Tibial nerve (tissue), 4 donors: ENCODE measurements at places on chromosomes 6 and 20. TPM values are rescaled to one million over a fixed set of nuclear protein-coding genes. Genes with fewer than 3 reads are reported as not detected.

Gene PSORS1C1
- total RNA-seq, result 2.4 TPM

Gene PTPRK
- total RNA-seq, result 23.4 TPM

Gene IL17F
- not detected for total RNA-seq

Gene RAB44
- total RNA-seq, result 0.87 TPM

Gene CNKSR3
- 22.7 TPM for total RNA-seq

Gene PCK1
- 98.3 TPM for total RNA-seq

Gene SLX4IP
- total RNA-seq, result 3.3 TPM

Gene GRM4
- not detected for total RNA-seq

Gene ARFRP1
- 36.9 TPM for total RNA-seq

Gene RFX6
- total RNA-seq, result not detected

Gene ADGRF4
- not detected for total RNA-seq

Gene CST3
- total RNA-seq, result 1,322 TPM

Gene ZNF292
- total RNA-seq, result 35.5 TPM

Gene CALHM5
- total RNA-seq, result 4.8 TPM

Gene BPIFB1
- total RNA-seq, result not detected

Gene GGTLC1
- total RNA-seq, result not detected

Gene TLDC2
- not detected for total RNA-seq

Gene IL20RA
- 0.60 TPM for total RNA-seq

Gene ERVFRD-1
- total RNA-seq, result 0.42 TPM

Gene RSPO3
- total RNA-seq, result 24.1 TPM

Gene SRSF12
- not detected for total RNA-seq

Gene TAF4
- 11.2 TPM for total RNA-seq

Gene CYP24A1
- total RNA-seq, result not detected

Gene DNAH8
- not detected for total RNA-seq

Gene BCAS1
- total RNA-seq, result 34.8 TPM

Gene MANEA
- 8.4 TPM for total RNA-seq

Gene TENT5A
- 28.4 TPM for total RNA-seq

Gene ABHD16A
- total RNA-seq, result 51.2 TPM

Gene MCCD1
- not detected for total RNA-seq

Gene KIF25
- total RNA-seq, result not detected

Gene PNLDC1
- total RNA-seq, result not detected

Gene FBXO9
- 71.8 TPM for total RNA-seq

Gene DSN1
- total RNA-seq, result 6.9 TPM

Gene SENP6
- 107 TPM for total RNA-seq

Gene WFDC12
- not detected for total RNA-seq

Gene SNPH
- total RNA-seq, result 7.1 TPM

Gene OPN5
- not detected for total RNA-seq

Gene SCGN
- not detected for total RNA-seq

Gene JAG1
- total RNA-seq, result 93.1 TPM

Gene MOXD1
- total RNA-seq, result 8.1 TPM

Gene PRKN
- total RNA-seq, result 6.5 TPM

Gene HSP90AB1
- total RNA-seq, result 536 TPM

Gene GCM1
- total RNA-seq, result not detected
